RPMI7951 (cell line): ENCODE measurements at places on chromosomes 12 and 14. TPM values are rescaled to one million over a fixed set of nuclear protein-coding genes. Genes with fewer than 3 reads are reported as not detected.

Gene MMP14
- total RNA-seq: 613 and 718 TPM in 2 replicates

Gene HHIPL1
- total RNA-seq: 0.24 and 0.49 TPM in 2 replicates

DNA sequence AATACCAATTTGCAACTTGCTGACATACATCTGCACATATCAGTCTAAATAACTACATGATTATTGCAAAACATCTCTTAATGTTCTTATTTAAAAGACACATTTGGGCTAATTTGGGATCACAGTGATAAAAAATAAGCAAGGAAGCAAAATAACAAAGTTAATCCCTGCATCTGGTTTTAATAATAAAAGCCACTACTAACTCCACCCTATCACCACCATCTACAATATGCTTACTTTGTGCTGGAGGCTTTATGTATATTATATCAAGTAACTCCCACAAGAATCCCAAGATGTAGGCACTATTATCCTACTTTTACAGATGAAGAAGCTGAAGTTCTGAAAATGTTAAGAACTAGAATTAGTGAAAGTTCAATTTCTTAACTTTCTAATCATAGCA is 45.7 kb downstream of the TAOK3 start:
- peak; percentile 28 for DNase-seq

DNA sequence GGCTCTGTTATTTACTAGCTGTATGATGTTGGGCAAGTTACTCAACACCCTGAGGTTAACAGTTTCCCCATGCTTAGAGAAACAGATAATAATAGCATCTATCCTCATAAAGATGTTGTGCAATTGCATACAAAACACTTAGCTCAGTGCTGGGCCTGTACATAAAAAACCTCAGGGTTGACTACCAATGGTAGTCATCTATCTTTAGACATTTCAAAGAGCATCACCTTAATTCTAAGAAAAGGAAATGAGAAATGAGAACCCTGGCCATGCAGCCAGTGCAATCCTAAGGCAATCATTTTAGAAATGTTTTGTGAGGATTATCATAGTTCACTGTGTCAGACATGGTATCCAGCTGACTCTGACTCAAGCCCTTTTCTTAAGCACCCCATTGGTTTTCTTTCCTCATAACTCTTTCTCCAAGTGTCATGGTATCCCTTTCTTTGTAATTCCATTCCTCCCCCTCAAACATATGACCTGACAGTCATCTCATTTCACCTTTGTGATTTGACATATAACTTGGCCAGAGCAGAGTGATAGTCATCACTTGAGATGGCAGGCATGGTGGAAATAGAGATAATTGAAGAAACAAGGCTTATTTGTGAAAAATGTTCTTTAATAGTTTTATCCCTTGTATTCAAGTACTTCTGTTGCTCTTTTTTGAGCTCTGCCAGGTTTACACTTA is 29.5 kb upstream of the OSBPL8 start:
- DNase-seq: peak; percentile 22

DNA sequence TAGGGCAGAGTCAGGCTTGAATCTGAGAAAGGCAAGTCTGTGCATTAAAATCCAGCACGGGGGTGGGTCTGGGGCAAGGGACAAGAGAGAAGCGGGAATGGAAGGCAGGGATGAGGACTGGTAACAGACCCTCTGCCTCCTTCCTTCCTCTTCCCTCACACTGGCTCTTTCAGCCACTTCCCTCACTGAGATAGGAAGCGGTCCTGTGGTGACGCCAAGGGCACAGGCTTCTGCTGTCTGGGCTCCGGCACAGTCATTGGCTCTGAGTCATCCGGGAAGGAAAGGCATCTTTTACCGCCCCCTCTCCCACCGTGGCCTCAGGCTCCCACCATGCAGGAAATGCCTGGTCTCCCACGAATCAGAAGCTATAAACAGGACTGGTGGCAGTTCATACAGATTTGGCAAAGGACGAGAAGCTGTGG is 70.2 kb downstream of the ETV6 start:
- peak; percentile 96 for DNase-seq

DNA sequence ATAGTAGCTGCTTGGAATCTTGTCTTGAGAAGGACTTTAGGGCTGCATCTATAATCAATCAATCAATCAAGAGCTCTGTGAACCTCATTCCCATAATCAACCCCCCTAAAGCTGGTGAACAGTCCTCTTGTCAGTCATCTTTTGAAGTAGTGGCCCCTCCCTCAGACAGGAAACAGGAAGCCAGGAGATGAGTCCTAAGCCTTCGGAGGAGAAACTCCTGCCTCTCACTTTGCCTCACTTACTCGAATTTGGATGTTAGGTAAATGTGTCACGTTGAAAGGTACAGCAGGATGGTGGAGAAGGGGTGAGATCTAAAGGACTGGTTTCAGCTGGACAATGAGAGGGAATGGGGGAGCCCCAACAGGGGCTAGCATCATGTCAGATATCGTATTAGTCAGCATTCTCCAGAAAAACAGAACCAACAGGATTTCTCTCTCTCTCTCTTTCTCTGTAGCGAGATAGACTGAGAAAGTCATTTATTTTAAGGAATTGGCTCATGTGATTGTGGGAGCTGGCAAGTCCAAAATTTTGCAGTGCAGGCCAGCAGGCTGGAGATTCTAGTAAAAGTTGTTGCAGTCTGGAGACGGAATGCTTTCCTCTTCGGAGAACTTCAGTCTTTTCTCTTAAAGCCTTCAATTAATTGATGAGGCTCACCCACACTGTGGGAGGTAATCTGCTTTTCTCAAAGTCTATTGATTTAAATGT is 144.4 kb upstream of the PWP1 start:
- no peak for DNase-seq

- DNase-seq: no peak
These were observed 100.6 kb upstream of the BCL2L14 start for GRCh38 chr12:11970155-11970520.

GRCh38 chr12:12922191-12922616 is 29.8 kb downstream of the GPRC5D start:
- peak; percentile 43 for DNase-seq

DNA sequence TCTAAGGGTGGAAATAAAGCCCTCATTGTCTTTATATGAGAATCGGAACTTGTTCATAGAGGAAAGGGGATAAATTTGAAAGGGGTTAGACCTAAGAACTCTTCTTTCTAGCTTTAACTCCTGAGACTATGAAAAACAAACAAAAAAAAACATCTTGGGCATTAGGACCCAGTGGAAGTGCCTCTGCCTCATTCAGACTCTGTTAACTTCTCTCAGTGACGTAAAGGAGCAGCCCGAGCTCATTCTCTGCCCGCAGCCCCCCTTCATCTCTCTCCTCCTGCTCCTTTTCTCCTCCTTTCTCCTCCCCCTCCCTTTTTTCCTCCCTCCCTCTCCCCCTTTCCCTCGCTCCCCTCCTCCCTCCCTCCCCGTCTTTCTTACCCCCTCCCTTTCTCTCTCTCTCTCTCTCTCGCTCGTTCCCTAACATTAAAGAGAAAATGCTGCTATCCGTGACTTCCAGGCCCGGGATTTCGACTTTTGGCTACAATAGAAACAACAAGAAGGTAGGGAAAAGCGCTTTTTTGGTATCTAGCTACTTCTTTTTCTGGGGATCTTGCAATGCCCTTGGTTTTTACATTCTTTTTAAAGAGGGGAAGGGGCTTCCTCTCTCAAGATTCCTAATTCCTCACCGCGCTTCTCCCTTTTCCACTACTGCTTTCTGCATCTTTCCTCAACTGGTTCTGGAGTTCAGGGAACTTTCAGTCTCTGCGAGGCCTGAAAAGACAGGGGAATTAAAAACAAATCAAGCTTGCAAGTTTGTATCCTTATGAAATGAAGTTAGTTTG is at the start of gene RBMS2:
Gene RBMS2 (plus strand): TSS at position 231 of the 782 bp plus-strand sequence. CDS start 204 bp downstream, at position 435.
- peak; percentile 89 for DNase-seq
